Neural progenitor cell (in vitro differentiated cells): ENCODE measurements at places on chromosomes 5 and 9. TPM values are rescaled to one million over a fixed set of nuclear protein-coding genes. Genes with fewer than 3 reads are reported as not detected.

The HARS2 gene
- 30.6 and 34.1 TPM in 2 replicates for total RNA-seq

DNA sequence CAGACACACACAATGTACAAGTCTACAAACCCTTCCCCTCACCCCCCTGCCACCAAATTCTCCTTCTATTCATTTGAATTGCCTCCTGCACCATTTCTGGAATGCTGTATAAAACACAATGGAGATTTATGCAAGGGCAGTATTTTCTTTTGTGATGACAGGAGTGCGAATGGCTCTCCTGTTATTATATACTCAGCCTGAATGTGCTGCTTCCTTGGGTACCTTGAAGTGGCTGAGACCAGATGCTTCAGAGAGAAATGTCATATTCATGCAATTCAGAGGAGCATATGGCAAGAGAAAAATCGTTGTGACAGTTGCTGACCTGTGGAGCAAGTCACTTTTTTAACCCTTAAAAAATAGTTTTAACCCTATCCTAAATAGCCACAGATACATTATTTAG is 468.0 kb upstream of the WWC1 start:
- DNase-seq = no peak

- peak; percentile 14 for DNase-seq
These were observed 9.8 kb downstream of the ECPAS start for GRCh38 chr9:111474385-111474784.

The DUSP1 gene
- total RNA-seq = 4.2 and 12.8 TPM in 2 replicates

GRCh38 chr5:66856041-66856805 is 260.0 kb downstream of the MAST4 start:
- DNase-seq = no peak

GRCh38 chr9:36936498-36936831 is 97.6 kb downstream of the PAX5 start:
- DNase-seq = no peak

- no peak for DNase-seq
These were observed 433.2 kb upstream of the ZNF608 start for GRCh38 chr5:125179612-125180011.

The CDH18 gene
- total RNA-seq = 0.22 and 0.58 TPM in 2 replicates

DNA sequence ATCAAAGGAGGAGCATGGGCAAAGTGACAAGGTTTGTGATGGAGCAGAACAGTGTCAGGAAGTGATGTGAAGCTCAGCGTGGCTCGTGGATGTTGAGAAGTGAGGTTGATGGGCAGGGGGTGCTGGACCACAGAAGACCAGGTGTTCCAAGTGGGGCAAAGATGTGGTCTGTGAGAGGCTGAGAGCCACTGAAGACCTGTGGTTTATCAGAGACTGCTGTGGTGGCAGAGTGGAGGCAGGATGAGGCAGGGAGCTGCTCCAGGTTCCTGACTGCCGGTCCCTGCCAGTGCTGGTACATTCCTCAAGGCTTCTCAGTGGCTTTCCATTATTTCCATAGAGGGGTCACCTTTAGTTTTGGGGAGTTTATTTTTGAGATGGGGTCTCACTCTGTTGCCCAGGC is 19.1 kb downstream of the PALM2AKAP2 start:
- DNase-seq = no peak

- no peak for DNase-seq
These were observed 16.7 kb downstream of the CXXC5 start for GRCh38 chr5:139664727-139665351.
